ENCODE measurements at places on chromosomes 12 and 14. TPM values are rescaled to one million over a fixed set of nuclear protein-coding genes. Genes with fewer than 3 reads are reported as not detected.

TSHR gene
- polyA plus RNA-seq, result 0.55 TPM

REP15 gene
- polyA plus RNA-seq, result 1.1 TPM

TPPP2 gene
- polyA plus RNA-seq, result not detected

FAM186B gene
- 2.6 TPM for polyA plus RNA-seq

KLC1 gene
- polyA plus RNA-seq, result 80.0 TPM

All from muscle of arm (tissue), 14 donors.